Effector CD8-positive, alpha-beta T cell (primary cell): ENCODE measurements at places on chromosomes 1 and 21.

DNA sequence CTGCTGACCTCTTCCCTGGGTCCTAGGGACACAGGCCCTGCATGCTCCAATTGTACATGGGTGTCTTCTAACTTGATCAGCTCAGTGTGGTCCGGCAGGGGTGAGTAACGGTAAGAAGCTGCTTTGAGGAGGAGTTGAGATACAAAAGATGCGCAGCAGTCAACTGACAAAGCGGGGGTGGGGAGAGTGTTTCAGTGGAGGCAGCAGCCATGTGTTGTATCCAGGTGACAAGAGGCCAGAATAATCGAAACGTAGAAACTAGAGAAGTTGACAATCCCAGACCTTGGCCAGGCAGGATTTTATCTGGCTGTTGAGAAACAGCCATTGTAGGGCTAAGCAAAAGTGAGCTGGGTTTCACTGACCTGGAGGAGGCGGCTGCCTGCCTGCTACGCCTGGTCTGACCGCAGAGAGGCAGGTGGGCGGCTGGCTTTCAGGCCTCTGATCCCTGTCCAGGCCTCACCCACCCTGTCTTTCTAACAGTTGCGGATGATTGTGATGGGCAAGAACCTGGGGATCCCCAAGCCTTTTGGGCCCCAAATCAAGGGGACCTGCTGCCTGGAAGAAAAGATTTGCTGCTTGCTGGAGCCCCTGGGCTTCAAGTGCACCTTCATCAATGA, 28.8 kb downstream of the PADI6 start:
- DNase-seq: no peak

DNA sequence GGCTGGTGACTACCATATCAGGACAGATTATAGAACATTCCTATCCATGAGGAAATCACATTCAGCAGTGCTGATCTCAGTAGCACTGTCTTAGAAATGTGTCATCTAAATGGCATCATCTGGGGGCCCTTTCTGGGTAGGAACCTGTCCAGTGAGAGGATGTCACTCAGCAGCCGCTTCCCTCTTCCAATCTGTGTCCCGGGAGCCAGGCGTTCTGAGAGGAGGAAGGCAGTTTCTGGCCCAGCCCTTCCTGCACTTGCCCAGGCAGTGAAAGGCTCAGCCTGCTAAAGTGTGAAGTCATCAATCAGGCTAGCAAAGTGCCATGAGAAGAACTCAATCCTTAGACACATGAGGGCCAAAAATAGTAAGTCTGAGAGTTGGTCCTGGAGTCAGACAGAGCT, 25.6 kb downstream of the RAB4A start:
- no peak for DNase-seq

GRCh38 chr1:89065079-89065868, at the start of gene GBP1:
GBP1 (minus strand) TSS chr1:89065208; CDS start chr1:89063234, 1,974 bp downstream.
- no peak for DNase-seq

DNA sequence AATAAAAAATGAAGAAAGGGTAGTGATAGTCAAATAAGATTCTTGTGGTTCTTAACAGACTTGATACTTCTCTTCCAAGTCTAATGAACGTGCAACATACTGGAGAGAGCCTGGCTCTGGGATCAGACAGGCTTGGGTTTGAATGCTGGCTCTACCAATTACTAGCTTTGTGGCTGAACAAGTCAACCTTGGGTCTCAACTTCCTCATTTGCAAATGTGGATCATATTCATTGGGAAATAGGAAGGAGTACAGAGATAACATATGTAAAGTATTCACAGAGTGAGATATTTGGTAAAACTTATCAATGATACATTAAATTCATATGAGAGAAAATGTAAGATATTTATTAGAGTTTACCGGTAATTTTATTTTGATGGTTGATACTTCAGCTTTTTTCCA, 2.0 kb downstream of the EDEM3 start:
- DNase-seq: no peak

DNA sequence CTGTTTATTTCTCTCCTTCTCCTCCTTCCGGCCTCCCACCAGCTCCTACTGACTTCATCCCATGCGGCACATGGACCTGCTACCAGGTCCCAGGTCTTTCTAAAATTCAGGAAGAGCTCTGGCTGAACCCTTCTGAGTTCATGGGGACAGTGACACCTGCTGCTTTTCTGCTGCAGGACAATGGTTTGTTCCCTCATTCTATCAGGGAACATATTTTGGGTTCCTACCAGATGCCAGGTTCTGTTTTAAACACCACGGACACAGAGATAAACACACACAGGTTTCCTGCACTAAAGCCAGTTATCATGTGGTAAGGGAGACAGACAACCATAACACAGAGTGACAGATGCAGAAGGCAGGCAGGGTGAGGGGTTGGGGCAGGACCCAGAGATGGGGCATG, 114.0 kb upstream of the RAB4A start:
- no peak for DNase-seq

DNA sequence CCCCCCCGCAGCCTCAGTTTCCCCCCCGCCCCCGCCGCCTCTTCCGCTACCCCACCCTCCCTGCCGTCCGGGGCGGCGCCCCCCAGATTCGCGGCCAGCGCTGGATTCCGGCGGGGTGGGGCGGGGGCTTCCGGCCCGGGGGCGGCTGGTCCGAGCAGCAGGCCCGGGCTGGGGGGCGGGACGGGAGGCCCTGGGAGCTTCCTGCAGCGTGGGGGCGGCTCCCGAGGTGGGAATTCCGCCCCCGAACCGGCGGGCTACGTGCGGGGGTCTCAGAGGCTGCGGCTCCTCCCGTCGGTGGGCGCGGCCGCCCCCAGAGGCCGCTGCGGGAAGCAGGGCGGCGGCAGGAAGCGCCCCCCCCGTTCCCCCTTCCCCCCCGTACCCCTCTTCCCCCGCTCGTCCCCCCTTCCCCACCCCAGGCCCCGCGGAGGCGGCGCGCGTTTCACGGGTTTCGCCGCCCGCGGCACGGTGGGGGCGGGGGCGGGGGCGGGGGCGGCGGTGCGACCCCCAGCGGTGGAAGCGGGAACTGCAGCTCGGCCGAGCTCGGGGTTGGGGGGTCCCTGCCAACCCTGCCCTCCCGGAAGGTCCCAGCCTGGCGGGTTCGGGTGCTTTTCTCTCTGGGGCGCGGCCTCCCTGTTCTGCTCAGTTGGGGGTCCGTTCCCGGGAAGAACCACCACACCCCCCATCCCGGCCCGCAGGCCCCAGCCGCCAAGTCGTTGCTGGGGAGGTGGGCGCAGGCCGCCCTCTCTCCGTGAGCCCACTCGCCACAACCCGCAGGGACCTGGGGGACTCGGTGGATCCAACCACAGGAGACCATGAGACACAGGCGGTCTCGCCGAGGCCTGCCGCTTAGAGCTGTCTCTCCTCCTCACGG, 76.3 kb downstream of the MORN1 start:
- peak; percentile 64 for DNase-seq

GRCh38 chr1:30472009-30472408, 251.4 kb downstream of the MATN1 start:
- no peak for DNase-seq

DNA sequence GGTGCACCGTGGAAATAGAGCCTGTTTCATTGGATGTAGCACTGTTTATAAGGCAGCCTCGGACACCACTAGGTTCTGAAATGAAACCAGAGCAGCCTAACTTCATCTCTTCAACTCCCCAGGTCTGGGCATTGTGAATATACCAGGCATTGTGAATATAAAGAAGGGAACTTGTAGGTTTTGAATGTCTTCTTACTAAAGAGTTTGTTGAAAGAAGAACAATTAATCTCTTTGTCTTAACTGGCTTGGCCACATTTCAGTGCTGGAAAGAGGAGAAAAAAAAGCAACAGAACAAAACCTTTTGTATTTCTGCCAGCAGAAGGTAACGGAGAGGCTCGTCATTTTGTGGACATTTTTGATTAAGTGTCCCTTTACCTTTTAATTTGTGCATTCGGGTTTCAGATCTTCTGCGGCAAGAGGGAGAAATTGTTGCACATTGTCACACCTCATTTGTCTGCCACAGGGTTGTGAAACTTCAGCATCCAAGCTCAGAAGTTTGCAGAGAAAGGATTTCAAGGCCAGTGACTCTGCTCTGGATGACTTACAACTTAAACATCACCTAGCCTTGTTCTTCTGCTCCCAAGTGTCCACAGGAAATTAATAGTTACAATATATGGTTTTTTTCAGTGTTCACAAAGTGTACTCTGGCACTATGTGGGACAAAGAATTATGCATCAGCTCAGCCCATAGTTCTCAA, 158.3 kb downstream of the KAZN start:
- DNase-seq: no peak

GRCh38 chr1:49052102-49052501, 275.4 kb upstream of the BEND5 start:
- no peak for DNase-seq

- no peak for DNase-seq
Measured at GRCh38 chr21:36773117-36773516, 74.2 kb downstream of the SIM2 start.

DNA sequence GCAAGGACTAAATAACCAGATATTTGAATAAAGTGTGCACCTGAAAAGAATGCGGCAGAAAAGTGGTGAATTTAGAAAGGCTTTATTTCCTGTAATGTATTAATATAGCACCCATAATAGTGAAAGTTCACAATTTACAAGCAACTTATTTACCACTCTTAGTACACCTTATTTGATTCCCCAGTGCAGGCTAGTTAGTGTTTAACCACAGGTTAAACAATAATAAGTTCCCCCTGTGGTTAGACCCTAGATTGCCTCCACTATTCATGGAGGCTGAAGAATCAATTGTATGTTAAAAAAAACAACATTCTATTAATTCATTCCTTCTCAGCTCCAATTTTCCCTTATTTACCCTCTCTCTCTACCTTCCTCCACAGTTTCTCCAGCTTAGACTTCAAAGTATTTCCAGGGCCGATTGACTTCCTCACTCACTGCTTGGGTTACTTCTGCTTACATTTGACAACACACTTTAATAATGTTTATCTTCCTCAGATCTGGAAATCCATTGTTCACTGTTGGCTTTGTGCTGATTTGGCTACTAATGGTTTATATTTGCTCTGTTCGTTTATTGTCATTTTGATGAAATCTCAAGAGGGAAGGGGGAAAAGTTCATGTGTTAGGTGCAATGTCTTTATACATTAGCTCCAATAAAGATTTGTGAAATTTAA, 796.3 kb downstream of the BRINP3 start:
- no peak for DNase-seq

GRCh38 chr1:3975903-3976630, 76.0 kb upstream of the C1orf174 start:
- no peak for DNase-seq

DNA sequence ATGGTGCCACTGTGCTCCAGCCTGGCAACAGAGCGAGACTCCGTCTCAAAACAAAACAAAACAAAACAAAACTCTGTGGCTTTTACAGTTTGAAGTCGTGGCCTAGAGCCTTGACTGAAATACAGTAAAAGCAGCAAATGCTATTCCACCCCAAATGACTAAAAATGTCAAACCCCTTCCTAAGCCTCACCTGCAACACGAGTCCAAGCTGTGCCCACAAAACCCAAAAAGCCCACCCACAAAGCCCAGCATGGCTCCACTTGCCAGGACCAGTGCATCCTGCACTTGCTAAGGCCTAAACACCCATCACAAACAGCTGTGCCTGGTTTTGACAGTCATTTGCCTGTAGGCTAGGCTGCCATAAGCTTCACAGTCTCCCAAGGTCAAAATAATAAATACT, 21.3 kb downstream of the VAV3 start:
- no peak for DNase-seq

GRCh38 chr1:214747050-214747635, 144.1 kb downstream of the CENPF start:
- DNase-seq: no peak
